GM18507 (cell line): ENCODE measurements at places on chromosomes 1 and 21.

GRCh38 chr1:213417225-213417820 lies 366.3 kb downstream of the RPS6KC1 start:
- no peak for DNase-seq

- no peak for DNase-seq
Measured at GRCh38 chr1:217715681-217716080, 84.5 kb downstream of the SPATA17 start.

GRCh38 chr1:176605176-176605575 lies 142.2 kb downstream of the PAPPA2 start:
- no peak for DNase-seq

- DNase-seq, result no peak
Measured at GRCh38 chr1:29991025-29991424, 732.4 kb downstream of the MATN1 start.

GRCh38 chr1:85349224-85349623 lies 72.8 kb upstream of the BCL10 start:
- no peak for DNase-seq

- no peak for DNase-seq
Measured at GRCh38 chr1:205294175-205294917, 27.2 kb downstream of the NUAK2 start.

DNA sequence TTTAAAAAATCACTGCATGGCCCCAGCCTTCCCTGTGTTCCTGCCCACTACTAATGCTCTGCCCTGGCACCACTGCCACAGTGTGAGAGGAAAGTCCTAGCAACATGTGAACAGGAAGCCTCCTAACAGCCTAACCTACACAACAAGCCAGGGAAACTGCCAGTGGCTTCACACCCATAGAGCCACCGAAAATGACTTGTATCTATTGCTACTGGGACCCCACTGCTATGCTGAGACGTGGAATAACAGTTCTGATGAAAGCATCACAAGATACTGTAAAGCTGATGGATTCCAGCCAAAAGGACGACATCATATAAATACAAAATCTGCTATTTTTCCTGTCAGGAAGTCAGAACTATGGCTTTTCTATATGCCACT lies 74.9 kb downstream of the JAK1 start:
- DNase-seq, result no peak

DNA sequence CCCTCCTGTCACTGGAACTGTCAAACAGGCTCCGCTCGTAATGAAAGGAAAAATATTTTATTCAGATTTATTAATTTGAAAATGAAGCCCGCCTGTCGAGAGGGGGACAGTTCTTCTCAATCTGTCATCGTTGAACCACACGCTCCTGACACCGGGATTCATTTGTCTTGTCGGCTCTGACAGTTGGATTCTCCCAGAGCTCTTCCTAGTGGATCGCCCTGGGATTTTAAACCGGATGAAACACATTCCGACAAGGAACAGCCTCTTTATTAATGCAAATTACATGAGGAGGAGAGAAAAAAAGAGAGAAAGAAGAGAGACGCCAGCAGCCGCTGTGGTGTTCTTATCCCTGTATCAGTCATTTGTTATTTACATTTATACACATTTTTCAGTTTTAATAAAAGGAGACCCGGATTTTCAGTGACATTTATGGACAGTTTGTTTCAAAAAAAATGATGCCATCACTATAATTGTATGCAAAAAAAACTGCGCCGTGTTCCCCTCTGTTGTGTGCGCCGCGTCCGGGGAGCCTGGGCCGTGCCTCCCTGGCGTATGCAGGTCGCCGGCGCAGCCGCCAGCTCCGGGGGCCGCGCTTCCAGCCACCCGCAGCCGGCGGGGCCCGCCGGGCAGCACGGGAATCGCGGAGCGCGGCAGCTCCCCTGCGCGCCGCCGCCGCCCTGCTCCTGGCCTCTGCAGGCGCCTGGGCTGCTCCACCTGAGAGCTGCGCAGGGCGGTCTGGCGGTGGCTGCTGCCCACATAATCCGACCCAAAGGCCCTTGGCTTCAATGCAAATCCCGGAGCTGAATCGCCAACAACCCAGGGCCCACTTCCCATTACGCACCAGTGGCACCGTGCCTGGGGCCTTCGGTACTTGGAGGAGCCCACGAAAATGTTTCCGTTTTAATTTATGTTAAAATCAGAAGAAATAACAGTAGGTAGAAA lies 237.9 kb upstream of the PBX1 start:
- DNase-seq, result no peak

GRCh38 chr1:42713293-42713692 lies 26.7 kb downstream of the CLDN19 start:
- no peak for DNase-seq

DNA sequence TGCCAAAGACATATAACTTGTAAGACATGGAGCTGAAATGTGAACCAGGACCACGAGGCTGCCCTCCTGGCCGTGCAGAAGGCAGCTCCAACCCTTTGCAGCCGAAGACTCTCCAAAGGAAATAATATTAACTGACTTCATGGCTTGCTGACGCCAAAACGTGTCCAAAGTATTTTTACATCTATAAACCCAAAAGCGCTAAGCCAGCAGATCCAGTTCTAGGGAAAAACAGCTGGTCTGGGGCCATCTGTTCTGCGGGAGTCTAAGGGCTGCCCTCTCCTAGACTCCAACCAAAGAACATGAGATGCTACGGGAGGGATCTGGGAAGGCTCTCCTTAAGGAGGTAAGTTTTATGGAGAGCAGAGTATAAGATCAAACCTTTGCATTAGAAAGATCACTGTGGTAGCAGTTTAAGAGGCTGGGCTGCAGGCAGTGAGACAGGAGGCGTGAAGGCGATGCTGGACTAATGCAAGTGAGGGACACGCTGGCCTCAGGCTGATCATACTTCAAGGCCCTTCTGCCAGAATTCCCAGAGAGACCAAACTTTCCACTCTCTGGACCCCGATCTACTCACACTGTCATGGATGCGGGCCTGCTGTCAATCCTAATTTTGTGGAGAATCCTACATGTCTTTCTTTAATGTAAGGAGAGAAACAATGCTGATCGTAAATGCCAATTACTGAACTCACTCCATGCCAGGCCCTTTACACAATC lies 1.2 kb downstream of the TMEM53 start:
- no peak for DNase-seq

GRCh38 chr1:197210426-197210825 lies 57.6 kb upstream of the CRB1 start:
- no peak for DNase-seq

DNA sequence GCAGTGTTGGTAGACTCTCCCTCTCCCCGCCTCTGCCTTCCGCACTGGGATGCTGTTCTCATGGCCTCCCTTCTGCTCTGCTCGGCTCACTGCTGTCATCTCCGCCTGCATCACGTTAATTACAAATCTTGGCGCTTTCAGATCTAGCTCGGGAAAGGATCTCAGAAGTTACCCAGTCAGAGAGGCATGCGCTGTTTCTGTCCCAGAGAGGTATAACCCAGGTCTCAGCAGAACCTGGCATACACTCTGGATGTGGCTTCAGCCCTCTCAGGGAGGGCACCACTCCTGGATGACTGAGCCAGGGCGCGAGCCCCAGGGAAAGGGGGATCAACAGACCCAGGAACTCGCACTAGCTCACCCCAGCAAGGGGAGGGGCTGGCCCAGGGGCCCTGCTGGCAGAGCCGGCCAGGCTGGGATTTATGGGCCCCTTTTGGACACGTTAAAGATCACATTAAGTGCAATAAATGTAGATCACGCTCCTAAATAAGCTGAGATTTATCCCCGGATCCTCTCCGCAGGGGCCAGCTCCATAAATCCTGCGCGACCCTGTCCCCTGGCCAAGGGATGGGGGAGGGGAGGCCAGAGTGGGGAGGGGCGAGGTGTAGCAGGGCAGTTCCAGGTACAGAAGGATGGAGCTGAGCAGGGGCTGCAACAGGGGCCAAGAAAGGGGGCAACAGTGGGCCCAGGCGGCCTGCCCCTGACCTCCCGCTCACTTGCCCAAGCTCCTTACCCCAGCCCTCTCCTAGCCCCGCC lies 101.3 kb upstream of the ZBTB40 start:
- DNase-seq, result no peak

DNA sequence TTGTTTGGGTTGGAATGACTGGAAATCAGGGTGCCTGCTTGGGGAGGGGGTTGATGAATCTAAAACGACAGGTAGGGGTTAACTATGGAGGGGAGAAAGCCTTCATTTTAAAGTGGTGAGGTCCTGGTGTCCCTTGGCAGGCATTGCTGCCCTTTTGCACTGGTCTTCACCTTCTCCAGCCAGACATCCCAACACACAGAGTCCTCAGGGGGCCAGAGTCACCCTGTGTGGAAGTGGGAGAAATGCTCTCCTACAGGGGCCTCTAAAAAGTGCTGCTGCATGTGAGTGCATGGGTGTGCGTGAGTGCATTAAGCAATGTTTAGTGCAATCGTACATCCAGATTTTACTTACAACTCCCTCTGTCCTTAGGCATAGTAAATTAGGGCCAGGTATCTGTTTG lies 39.0 kb downstream of the TEX35 start:
- DNase-seq, result no peak

- DNase-seq, result no peak
Measured at GRCh38 chr1:80113168-80114038, 1106.9 kb upstream of the ADGRL4 start.

DNA sequence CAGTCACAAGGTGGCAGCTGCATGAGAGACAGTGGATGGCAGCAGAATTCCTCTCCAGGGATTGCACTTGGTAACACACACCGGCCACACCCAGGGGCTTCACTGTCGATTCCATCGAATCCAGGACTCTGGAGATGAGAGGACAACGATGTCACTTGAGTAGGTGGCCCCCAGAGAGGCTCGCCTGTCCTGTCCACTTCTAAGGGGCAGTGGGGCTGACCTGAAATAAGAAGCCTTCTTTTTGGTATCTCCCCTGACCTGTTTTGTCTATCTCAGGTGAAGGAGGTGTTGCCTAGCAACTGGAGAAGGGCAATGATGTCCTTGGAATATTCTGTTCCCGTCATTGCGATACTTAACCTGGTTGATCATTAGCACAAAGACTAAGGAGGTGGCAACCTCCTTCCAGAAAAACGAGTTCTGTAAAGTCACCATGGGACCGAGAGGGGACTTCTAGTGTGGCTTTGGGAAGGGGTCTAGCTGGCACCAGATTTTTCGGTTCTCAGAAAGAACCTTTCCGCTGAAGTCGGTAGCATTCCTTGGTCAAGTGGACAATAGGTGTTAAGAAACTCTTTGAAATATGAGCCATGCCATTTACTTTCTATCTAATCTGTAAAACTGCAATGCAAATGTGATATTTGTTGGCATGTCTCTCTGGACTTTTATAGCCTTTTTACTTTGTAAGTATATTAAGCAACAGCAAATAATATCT lies 85.2 kb upstream of the TMPRSS2 start:
- no peak for DNase-seq

DNA sequence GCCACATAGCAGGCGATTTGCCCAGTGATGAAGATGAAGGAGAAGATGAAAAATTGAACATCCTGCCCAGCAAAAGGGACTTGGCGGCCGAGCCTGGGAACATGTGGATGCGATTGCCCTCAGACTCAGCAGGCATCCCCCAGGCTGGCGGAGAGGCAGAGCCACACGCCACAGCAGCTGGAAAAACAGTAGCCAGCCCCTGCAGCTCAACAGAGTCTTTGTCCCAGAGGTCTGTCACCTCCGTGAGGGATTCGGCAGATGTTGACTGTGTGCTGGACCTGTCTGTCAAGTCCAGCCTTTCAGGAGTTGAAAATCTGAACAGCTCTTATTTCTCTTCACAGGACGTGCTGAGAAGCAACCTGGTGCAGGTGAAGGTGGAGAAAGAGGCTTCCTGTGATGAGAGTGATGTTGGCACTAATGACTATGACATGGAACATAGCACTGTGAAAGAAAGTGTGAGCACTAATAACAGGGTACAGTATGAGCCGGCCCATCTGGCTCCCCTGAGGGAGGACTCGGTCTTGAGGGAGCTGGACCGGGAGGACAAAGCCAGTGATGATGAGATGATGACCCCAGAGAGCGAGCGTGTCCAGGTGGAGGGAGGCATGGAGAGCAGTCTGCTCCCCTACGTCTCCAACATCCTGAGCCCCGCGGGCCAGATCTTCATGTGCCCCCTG lies 3.3 kb downstream of the ZBTB18 start:
- no peak for DNase-seq

DNA sequence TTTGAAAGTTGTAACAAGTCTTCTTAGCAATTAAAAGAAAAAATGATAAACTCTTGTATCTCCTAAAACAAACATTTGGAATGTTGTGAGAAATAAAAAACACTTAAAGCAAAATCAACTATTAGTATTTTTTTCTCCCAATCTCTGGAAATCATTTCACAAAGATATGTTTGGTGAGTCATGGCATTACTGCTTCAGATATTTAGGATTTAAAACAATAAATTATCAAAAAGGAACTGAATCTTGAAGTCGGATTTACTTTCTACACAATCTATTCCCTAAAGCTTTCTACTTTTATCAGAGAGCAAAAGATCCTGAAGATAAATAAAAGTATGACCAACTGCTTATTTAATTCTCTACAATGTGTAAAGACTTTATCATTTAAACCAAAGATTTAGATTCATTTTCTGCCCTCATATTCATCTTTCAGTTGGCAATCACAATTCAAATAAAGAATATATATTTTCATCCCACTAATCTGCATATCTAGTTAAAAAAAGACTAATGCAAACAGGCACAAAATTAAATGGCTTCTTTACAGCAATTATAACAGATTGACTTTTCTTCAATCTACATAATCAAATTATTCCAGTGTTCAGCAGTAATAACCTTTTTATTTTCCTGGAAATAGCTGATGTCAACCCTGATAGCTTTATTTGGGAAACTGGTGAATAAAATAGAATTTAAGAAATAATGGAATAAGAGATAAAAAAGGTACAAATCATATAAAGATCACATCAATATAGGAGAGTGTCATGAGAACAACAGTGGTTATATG lies 230.0 kb downstream of the COP1 start:
- DNase-seq, result no peak

GRCh38 chr1:206606867-206607266 lies 5.4 kb downstream of the EIF2D start:
- no peak for DNase-seq

- no peak for DNase-seq
Measured at GRCh38 chr1:112319371-112320040, 76.5 kb upstream of the CTTNBP2NL start.

DNA sequence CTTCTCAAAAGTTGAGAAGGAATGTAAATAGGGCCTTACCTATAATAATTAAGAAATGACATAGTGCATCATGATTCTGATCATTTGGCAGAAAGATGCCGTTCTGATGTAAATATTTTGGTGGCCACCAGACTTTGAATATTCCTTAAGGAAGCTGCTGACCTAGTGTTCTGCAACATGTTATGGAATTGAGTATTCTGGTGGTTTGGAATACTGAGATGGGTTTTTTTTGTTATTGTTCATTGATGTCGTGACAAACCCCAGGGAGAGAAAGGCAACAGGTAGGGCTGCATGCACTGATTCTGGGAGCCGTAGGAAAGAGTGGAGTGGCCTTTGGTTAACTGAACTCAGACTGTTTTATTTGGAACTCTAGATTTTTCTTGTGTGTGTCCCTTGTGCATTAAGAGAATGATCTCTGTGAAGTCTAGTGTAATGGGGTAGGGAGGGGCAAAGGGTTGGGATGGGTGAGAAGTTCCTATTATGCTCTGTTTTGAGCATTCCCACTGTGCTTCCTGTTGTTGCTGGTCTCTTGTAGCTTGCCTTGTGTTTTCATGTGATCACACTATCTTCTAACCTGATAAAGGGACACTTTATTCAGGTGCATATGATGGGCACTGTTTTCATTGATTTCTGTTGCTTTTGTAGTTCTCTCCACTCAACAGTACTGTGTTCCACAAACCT lies 25.0 kb downstream of the ZBTB8B start:
- no peak for DNase-seq
